GOT3 (cell line): ENCODE measurements at places on chromosomes 5 and 9.
A peak's percentile ranks its signal among the peaks of the same experiment; 100 is the strongest.

- no peak for DNase-seq
Measured at GRCh38 chr5:54362434-54362833, 52.1 kb upstream of the ARL15 start.

DNA sequence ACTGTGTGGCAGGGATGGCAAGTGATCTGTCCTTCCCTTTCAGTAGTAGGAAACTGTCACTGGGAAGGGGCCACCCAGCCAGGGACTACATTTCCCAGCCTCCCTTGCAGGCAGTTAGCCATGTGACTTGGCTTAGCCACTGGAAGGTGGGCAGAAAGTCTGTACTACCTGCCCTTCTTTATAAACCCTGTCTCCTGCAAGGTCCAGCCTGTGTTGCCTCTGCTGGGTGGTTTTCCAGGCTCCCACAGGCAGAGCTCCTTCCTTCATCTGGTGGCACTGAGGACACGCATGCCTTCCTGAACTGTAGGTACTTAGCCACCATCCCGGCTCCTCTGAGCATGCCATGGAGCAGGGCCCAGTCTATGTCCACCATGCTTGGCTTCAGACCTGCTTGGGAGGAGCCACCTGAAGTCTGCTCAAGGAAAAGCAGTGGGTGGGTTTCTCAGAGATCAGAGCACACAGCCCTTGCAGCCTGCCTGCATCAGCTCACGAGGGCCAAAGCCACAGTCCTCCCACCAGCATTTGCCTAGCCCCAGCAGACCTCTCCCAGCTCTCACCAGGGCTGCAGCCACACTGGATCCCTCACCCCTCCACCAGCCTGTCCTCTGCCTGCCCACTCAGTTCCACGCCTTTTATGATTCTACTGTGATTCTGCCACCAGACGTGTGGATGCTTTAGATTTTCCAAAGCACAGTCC, 16.7 kb upstream of the SLC25A51 start:
- DNase-seq: no peak

DNA sequence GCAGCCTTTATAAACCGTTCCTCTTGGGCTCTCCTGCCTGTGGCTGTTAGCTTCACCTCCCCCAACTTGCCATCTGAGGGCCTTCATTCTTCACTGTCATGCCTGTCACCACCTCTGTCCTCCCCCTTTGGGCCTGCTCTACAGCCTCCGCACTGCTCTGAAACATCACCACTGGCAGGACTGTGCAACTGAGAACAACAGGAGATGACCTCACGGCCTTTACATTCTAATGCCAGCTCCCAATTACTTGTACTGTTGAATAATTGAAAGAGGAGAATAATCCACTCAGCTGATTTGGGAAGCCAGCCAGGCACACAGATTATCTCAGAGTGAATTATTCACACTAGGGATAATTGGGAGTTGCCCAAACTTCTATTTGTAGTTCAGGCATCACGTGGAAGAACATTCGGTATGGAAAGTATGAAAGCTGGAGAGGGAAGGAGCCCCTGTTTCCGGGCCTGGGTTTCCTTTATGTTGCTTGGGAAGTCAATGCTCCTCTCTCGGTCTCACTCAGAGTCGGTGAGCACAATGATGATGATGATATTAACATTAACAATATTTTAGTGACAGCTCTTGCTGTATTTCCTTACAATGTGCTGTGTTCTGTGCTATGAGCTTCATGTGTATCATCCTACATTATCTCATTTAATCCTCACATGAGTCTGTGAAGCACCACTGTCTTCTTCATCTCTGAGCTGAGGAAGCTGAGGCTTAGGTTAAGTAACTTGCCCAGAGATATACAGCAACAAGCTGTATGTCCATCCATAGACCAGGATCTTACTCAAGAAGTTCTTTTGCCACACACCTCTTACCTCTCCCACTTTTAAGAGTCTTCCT, 99.3 kb upstream of the LRRTM2 start:
- DNase-seq: no peak

GRCh38 chr5:61667525-61668218, 335.6 kb downstream of the ZSWIM6 start:
- no peak for DNase-seq

GRCh38 chr9:5870020-5870339, 20.7 kb upstream of the MLANA start:
- no peak for DNase-seq

DNA sequence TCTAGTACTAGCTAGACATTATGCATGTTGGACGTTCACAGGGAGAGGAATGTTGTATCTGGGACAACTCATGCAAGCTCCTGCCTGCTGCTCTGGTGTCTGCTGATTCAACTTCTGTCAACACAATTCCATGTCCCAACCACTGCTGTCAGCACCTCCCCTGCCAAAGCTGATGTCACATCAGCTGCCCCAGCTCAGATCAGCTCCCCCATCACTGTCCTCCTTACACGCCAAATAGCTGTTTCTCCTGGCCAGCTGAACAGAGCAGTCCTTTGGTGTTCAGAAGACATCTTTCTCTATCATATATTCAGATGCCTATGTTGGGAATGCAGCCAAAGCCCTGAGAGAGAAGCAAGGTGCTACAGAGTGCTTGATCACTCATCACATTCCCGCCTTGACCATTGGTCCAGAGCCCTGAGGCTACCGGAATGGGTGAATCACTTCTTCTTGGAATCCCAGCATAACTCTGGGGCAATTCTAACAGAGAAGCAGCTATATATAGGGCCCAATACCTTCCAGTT, 223.3 kb downstream of the SEC61B start:
- DNase-seq: peak; percentile 8

DNA sequence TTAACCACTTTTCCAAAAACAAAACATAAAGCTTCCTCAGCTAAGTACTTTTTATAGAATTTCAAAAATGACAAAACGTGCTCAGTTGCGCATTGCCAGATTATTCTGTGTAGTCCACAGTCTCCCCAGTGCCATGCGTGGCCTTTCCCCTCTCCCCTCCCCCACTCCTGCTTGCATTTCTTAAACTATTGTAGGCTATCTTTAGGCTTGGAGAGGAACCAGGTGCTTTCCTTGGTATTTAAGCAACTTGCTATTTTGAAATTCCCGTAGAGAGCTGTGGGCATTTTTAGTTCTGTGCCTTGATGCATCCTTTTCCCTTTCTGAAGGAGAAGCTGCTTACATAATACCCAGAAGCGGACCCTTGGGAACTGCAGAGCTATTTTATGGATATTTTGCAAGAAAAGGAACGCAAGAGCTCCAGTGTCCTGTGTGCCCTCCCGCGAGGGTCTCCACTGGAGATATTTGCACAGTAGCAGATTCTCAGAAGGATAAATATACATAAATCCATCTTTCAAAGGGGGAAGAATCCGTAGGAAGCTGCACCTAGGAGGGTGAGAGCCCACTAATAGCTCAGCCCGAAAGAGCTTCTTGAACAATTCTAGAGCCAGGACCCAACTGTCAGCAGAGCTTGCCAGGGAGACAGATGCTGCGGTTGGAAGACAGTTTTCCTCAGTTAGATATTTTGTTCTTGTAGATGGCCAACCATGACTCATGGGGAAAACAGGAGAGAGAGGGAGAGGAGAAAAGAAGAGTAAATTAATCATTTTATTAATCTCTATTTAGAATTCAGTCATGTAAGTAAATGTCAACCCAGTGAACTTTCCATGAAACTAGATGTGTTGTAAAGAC, 1298.3 kb upstream of the WWC1 start:
- DNase-seq: no peak

DNA sequence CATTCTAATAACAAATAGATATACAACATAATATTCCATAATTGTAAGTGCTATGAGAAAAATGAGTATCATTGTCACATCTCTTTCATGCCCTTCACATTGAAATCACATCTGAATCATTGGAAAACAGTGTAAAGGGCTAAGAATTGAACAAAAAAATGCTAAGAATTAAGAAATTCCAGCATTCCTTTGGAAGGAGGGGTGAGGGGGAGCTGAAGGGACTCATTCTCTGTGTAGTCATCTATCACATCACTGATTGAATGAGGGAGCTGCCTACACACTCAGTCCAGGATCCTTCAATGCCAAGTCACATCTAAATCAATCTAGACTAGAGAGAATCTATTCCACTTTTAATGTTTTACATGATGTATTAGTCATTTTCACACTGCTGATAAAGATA, 286.6 kb downstream of the DTWD2 start:
- no peak for DNase-seq

- no peak for DNase-seq
Measured at GRCh38 chr9:134169724-134170401, 5.5 kb upstream of the RNU6ATAC start.

DNA sequence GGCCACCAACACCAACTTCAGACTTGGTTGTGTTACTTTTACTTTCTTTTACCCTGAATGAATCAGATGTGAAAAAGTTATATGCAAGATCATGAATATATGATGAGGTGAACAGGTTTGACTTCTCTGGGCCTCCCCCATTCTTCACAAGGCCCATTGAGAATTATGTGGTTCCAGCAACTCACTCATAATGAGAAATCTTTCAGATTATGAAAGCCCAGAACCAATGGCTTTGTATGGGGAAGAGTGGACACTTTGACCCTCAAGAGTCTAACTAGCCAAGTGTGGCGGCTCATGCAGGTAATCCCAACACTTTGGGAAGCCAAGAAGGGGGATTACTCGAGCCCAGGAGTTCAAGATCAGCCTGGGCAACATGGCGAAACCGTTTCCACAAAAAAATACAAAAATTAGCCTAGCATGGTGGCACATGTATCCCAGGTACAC, 16.1 kb upstream of the LNPEP start:
- no peak for DNase-seq

DNA sequence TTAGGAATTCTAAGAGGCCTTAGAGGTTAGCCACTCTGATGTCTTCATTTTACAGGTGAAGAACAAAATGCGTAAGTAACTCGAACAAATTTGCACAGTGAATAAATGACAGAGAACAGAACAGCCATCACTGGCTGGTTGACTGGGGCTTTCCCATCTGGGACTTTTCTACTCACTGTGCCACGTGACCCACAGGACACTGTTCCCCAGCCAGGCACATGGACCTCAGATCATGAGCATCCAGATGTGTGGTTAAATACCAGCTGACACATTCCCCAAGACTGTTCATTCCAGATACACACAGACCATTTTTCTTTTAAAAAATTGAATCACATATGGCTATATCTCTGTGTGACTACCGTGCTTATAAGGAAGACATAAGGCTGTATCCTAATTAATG, 25.8 kb upstream of the MED10 start:
- DNase-seq: no peak

DNA sequence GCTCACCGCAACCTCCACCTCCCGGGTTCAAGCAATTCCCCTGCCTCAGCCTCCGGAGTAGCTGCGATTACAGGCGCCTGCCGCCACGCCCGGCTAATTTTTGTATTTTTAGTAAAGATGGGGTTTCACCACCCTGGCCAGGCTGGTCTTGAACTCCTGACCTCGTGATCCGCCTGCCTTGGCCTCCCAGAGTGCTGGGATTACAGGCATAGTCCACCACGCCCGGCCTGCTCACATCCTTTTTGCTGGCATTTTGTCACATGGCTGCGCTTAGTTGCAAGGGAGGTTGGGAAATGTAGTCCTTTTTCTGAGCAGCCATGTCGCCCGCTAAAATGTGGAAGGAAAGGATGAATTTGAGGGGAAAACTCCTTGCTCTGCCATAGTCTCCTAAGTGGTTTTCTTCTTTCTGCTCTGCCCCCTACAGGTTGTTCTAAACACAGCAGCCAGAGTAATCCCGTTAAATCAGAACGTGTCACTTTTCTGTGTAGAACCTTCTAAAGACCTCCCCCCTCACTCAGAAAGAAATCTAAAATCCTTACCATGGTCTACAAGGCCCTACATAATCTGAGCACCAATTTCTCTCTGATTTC, 57.8 kb upstream of the HSPA9 start:
- no peak for DNase-seq

- peak; percentile 47 for DNase-seq
Measured at GRCh38 chr5:149212198-149212951, 59.3 kb upstream of the AFAP1L1 start.

DNA sequence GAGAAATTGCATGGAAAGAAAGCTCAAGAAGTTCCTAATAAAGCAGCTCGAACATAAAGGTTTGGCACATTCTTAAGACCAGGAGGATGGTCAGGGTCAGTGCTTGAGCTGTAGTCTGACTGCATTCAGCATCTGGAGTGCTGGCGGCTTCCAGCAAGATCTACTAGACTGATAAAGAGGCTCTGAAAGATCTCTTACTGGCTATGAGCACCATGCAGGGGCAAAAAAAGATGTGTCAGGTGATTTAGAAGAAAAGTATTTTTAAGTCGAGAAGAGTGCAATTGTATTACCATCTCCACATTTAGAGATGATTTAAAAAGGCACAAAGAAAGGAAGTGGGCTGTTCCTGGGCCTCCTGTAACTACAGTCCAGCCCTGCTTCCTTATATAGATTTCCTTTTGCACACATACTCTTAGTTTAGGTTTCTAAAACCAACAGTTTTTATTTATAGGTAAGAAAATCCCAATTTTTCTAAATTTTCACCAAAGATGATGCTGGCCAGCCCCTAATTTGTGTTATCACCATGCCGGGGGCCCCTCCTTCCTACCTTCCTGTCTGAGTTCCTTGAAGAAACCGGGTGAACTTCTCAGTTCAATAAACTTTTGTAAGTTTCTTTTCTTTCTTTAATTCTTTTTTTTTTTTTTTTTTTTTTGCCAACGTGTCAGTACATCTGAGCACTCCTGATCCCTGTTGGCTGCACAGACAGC, 65.9 kb upstream of the PLPP1 start:
- no peak for DNase-seq

- no peak for DNase-seq
Measured at GRCh38 chr9:12785260-12785770, 10.5 kb downstream of the LURAP1L start.

DNA sequence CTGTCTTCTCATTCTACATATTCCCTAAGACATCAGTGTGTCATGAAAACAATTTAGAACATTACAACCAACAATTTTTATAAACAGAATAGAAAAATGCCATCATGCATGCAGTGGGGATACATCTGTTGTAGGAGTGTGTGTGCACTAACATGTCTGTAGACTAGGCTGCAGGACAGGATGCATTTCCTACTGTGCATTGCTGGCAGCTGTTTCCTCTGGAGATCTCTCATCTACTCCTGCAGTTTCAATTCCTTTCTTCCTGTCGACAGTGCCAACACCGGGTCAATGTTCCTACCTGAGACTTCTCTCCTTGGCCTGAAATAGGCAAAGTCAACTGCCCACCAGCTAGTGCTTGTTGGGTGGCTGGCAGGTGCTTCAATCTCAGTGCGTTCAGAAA, 69.8 kb downstream of the ANKH start:
- DNase-seq: no peak

GRCh38 chr5:177378884-177379883, 5.0 kb upstream of the SLC34A1 start:
- no peak for DNase-seq

DNA sequence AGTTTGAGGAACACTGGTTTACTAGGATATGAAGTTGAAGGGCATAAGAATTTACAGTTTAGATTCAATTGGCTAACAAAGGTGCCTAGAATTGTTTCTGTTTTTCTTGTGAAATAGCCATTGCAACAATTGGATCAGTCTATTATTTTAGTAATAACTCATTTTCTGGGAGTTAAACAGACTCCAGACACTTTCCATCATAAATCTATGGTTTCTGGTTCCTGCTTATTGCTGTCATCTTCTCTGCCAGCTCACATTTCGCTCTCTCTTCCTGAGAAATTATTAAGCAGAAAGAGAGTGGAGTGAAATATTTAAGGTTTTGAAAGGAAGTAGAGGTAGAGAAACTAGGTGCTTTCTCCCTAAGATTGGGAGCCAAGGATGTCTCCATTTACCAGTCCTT, 165.1 kb upstream of the PRR16 start:
- DNase-seq: no peak

- no peak for DNase-seq
Measured at GRCh38 chr5:59816654-59817300, 76.7 kb downstream of the PDE4D start.
